ENCODE measurements at places on chromosomes 1 and 21.
A peak's percentile ranks its signal among the peaks of the same experiment; 100 is the strongest.

DNA sequence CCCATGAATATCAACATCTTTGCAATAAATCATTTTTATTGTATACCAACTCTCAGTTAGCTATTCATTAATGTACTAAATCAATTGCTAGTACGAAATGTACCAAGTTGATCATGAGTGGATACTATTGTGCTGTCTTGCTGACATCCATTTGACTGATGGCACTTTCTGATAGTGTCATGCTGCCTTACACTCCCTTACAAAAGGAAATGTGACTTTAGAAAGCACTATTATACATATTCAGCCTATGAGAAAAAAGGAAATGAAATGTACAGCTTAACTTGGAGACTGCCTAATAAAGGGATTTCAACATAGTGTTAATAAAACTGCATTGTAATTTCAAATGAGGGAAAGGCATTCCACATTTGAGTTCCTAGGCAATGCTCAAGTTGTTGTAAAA, 52.2 kb downstream of the PLA2G4A start:
- DNase-seq = no peak

GRCh38 chr1:229941160-229941559, 125.9 kb upstream of the GALNT2 start:
- DNase-seq = no peak

DNA sequence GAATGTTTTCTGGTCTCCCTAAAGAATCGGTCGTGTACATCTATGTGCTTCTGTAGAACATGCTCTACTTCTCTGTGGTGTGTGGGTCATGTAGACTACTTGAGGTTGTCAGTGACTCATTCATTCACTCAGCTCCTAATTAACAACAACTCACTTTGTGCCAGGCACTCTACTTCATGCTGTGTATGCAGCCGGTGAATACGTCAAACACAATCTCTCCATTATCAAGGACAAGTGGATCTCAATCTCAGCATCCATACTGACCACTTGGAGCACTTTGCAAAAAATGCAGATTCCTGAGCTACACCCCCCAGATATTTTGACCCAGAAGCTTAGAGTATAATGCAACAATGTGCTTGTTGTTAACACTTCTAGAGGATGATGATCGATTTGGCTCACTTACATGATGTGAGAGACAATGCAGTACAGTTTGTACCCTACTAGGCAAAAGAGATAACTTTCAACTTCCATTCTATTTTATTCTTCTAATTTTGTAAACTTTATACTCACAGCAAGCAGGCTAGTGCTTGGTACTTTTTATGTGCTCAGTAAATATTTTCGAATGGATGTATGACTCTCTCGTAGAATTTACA, 508.6 kb upstream of the ADAMTS5 start:
- no peak for DNase-seq

GRCh38 chr1:161159913-161160243, 578 bp downstream of the USP21 start:
- no peak for DNase-seq

GRCh38 chr21:42306366-42307035, 8.7 kb downstream of the TFF3 start:
- DNase-seq = no peak

GRCh38 chr1:61356995-61357394, 274.6 kb downstream of the NFIA start:
- no peak for DNase-seq

- DNase-seq = no peak
Measured at GRCh38 chr1:86504895-86505563, 36.3 kb downstream of the CLCA1 start.

- no peak for DNase-seq
Measured at GRCh38 chr1:18360251-18360650, 120.5 kb upstream of the KLHDC7A start.

GRCh38 chr1:15519625-15520024, 4.4 kb downstream of the CASP9 start:
- no peak for DNase-seq

- no peak for DNase-seq
Measured at GRCh38 chr21:42614811-42615351, 38.5 kb upstream of the PDE9A start.

DNA sequence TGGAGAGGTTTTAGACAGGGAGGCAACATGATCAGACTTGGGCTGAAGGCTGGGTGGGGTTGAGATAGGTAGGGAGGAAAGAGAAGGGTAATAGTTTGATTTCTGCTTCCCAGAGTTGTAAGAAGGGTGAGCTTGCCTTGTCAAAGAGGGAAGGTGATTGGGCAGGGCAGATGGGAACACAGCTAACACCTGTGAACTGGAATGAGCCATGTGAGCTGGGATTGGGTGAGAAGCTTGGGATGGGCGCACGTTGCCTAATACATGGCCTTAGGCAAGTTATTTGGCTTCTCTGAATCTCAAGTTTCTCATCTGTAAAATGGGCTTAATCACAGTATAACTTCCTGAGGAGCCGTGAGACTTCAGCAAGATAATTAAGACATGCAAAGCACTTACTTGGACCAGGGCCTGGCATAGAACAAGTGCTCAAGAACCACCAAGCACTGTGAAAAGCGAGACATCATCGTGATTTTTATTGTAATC, 33.8 kb upstream of the ID3 start:
- DNase-seq = no peak

DNA sequence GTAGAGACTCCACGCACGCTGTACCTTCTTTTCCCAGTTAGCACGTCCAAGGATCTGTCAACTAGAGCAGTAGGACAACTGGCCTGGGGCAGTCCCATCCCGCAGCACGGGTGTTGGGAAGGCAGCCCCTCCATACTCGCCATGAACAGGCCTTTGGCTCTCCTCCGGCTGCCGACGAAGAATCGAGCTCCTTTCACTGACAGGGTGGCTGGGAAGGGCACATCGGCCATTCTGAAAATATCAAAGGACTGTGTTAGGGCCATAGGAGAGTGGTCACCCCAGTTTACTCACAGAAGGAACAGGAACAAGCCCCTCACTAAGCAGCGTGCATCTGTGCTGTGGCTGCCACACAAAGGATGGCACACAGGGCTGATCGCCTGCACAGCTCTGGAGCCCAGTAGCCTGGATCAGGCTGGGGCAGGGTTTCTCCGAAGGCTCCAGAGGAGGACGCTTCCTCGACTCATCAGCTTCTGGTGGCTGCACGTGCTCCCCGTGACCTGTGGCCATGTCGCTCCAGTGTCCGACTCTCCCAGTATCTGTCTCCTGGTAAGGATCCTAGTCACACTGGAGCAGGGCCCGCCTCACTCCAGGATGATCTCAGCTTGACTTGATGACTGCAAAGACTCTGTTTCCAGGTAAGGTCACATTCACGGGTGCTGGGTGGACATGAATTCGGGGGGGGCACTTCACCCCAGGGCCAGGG, 8.9 kb downstream of the KRTAP10-1 start:
- no peak for DNase-seq

- no peak for DNase-seq
Measured at GRCh38 chr1:115107516-115108260, 18.4 kb upstream of the TSPAN2 start.

GRCh38 chr1:223140611-223141405, 2.2 kb downstream of the TLR5 start:
- DNase-seq = no peak

GRCh38 chr1:64940025-64940424, 26.3 kb downstream of the JAK1 start:
- DNase-seq = no peak

DNA sequence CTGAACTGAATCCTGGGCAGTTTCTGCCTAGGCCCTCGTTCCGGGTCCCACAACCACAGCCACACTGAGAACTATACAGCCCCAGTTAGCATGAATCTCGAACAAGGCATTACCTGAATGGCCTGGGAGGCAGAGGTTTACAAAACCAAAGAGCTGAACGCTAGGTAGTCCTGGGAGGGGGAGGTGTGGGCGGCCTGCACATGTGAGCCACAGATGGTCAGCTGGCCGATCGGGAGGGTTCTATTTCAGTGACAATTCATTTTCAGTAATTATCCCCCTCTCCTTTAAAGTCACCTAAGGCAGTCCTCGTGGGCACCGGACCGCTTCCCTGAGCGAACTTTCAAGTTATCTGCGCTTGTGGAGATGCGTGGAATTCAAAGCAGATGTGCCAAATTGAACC, 111.9 kb downstream of the GLIS1 start:
- DNase-seq = no peak

DNA sequence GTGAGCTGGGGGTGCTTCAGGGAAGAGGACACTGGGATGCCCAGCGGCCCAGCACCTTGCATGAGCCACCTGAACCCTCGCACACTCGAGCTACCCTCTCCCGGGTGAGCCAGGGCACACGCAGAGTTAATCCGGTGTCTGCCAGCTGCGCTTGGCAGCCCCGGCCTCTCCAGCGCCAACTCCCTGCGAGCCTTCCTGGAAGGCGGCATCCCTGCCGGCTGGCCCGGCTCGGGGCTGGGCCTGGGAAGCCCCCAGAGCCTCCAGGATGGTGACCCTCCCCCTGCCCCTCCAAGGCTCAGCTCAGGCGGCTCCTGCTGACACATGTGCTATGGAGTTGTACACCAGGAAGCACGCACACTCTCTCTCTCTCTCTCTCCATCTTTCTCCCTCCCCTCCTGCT, 48.7 kb downstream of the RAP1GAP start:
- no peak for DNase-seq

GRCh38 chr1:41533731-41534080, 49.2 kb upstream of the EDN2 start:
- DNase-seq = no peak

DNA sequence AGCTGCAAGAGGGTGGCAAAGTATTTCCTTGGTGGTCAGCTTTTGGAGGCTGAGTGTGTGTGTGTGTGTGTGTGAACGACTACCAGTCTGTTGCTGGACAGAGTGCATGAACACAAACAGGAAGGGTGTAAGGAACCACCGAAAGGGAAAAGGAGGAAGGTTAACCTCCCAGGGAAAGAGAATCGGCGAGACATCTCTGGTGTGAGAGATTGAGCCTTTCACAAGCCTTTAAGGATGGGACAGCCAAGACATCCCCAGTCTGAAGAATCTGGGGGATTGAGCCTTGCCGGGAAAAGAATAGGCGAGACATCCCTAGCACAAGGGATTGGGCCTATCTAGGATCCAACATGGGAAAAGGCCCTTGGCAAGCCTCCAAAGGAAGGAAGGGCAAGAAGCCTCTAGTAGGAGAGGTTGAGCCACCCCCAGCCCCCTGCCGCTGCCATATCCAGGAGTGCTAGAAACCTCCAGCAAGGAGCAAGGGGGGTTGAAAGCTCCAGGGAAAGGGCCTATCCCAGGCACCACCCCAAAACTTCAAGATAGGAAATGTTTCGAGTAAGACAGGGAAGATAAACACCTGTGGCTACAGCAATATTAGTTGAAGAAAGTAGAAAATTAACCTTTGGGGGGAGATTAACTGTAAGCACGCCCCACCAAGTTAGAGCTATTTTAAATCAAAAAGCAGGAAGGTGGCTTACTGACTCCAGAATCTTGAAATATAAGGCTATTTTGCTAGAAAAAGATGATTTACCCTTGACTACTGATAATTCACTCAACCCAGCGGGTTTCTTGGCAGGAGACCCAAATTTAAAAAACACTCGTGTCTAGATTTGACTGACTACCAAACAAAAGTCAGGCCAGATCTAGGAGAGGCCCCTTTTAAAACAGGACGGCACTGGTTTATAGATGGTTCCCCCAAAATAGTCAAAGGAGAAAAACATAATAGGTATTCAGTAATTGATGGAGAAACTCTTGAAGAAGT, 3.2 kb downstream of the TEX50 start:
- no peak for DNase-seq

DNA sequence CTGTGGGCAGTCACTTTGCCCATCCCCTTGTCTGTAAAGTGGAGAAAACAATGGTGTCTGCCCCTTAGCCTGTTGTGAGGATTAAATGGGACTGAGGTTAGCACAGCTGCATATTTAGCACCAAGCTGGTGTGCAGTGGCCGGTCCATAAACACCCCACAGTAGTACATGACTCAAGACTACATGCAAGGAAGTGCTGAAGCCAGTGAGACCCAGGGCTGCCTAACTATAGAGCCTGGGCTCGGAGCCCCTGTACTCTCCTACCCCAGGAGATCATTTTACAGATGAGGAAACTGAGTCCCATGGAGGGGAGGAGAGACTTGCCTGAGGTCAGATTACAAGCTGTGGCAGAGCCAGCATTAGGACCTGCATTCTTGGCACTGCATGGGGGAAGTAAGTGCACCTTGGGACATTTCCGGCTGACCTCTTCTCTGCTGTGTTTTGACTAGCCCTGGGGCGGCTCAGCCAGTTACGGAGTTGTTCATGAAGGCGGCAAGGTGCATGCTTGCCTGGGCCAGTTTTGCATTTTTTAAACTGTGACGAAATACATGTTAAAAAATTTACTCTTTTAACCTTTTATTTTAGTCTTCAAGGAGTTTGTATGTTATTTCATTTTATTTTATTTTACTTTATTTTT, 3.2 kb downstream of the SERINC2 start:
- DNase-seq = no peak

GRCh38 chr1:172745014-172745413, 86.1 kb downstream of the FASLG start:
- DNase-seq = peak; percentile 49

DNA sequence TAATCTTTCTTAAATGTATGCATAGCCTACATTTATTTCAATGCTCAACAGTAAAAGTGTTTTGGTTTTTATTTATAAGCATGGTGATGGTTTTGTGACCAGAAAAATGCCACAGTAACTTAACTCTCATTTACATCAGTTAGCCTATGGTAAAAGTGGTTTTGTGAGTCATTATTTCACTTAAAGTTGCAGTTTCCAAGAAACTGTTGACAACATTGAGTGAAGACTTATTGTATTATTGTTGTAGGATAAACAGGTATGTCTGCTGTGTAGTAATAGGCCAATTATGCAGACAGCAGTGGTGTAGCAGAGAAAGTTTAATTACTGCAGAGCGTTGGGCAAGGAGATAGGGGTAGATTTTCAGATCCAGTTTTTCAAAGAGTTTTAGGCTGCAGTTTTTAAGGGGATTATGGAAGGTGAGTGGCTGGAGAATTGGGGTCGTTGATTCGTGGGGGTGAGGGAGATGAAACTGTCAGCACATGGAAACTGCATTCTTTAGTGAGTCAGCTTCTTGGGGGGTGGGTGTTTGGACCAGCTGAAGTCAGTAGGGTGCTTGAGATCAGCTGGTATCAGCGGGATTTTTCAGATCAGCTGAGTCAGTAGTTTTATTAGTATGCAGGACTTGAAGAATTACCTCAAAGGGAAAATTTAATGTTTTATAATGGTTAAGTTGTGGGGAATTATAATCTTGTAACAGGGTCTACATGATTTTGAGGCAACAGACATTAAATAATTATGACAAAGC, 168.7 kb upstream of the FMN2 start:
- DNase-seq = no peak

DNA sequence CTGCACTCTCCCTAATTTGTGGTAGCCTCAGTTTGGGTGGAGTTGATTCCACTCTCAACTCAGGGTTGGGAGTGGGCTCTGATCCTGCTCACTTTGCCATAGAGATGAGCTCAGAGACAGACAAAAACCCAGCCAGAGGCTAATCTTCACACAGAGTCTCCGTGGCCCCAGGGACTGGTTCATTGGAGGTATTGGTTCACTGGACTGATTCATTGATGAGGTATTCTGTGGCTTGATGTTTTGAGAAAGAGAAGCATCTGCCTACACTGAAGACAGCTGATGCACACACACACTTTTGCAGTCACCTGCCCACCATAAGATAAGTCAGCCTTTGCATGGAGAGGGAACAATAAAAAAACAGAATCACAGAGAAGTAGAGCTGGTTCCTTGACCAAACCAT, 183.8 kb downstream of the AJAP1 start:
- DNase-seq = no peak

Data from NCI-H226 (cell line).